ENCODE measurements at places on chromosomes 1 and 21.

DNA sequence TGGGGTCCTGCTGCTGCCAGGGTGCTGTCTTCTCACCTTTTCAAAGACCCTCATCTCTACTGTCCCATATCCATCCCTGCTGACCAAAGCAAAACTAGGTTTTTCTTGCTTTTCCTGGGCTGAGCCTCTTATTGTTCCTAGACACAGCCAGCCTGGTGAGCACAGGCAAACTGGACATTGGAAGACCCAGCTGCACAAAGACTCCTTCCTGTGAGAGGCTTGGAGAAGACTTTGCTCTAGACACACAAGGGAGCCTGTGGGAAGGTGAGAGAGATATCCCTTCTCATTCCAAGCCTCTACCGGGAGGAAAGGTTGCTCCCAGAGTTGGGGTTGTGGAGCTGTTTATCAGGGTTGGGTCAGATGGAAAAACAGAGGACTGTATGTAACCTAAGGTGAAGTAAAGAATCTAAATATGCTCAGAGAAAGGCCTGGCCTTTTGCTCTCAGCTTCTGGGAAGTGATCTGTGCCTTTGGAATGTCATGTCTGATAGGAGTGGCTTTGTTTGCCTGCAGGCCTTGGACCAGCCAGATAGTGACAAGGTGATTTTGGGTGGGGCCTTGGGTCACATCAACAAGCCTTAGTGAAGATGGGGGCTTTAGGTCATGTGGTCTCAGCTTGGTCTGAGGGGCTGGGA, 87.6 kb upstream of the RUNX1 start:
- DNase-seq = no peak

GRCh38 chr1:192903142-192903541, 94.3 kb downstream of the RGS2 start:
- DNase-seq = no peak

DNA sequence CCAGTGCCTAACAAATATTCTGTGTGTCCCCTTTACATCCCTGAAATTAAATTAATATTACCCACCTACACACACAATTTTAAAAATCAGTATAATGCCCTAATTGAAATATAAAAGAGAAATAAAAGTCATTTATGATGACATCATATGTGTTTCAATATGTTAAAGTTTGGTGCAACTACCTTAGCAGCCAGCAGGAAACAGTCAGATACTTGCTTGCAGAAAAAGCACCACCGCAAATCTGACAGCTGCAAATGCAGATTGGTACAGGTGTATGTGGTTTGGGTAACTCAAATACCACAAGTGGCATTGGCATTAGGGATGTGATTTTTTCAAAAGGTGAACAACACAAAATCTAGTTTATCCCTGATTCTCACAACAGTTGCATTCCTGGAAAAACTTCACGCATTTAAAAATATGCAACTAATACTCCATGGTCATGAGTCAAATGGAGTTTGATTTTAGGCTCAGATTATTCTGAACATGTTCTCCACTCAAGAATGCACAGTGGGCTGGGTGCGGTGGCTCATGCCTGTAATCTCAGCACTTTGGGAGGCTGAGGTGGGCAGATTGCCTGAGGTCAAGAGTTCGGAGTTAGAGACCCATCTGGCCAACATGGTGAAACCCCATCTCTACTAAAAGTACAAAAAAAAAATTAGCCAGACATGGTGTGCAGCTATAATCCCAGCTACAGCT, 106.3 kb downstream of the EDEM3 start:
- no peak for DNase-seq

- DNase-seq = no peak
Measured at GRCh38 chr1:40393173-40393572, 19.6 kb downstream of the SMAP2 start.

GRCh38 chr1:38875811-38876210, 2.7 kb upstream of the MYCBP start:
- DNase-seq = no peak

- DNase-seq = no peak
Measured at GRCh38 chr1:91075233-91076135, 53.6 kb upstream of the ZNF644 start.

GRCh38 chr21:27248814-27249213, 281.9 kb upstream of the ADAMTS5 start:
- no peak for DNase-seq

- DNase-seq = no peak
Measured at GRCh38 chr1:207815913-207816291, 64.0 kb downstream of the CD46 start.

- DNase-seq = peak; percentile 65
Measured at GRCh38 chr1:200670242-200671118, 773 bp upstream of the DDX59 start.

DNA sequence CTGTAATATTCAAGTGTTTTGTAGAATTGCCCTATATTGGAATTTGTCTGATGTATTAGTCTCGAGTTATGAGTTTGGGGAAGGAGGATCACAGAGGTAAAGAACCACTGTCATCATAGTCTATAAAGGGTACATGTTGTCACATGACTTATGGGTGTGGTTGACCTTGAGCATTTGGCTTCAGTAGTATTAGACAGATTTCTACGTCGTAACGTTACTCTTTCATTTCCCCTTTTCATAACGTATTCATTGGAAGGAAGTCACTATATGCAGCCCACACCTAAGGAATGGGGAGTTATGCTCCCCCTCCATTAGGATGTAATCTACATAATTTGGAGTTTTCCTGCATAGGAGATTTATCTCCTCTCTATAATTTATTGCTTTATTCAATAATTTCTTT, 110.1 kb upstream of the VAV3 start:
- no peak for DNase-seq

GRCh38 chr1:938088-938683, 14.5 kb downstream of the SAMD11 start:
- peak; percentile 58 for DNase-seq

GRCh38 chr1:159937054-159937750, 8.2 kb downstream of the IGSF9 start:
- DNase-seq = peak; percentile 77

DNA sequence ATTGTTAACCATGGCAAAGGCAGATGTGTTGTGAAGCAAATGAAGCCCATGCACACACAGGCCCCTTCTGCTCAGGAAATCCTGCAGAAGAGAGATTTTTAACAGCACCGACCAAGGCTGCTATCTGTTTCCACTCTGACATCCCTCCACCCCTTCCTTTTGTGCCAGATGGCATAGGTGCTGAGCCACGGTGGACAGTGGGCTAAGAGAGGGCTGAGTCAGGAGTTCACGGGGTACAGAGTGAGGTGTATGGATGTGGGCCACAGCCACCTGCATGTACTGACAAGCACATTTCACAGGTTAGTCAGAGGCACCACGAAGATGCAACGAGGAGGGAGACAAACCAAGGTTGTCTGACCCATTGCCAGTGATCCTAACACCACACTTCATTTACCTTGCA, 9.5 kb downstream of the RSPH1 start:
- peak; percentile 92 for DNase-seq

DNA sequence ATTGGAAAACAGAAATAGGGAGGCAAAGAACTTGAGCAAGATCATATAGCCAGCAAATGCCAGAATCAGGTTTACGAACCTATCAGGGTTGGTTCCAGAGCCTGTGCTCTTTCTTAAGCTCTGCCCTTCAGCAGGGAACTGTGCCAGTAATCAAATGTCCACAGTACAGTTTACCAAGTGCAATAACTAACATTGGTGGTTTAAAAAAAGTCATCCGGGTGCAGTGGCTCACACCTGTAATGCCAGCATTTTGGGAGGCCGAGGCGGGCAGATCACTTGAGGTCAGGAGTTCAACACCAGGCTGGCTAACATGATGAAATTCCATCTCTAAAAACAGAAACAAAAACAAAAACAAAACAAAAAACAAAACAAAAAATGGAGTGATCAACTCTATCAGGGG, 182.7 kb downstream of the LMX1A start:
- DNase-seq = no peak

DNA sequence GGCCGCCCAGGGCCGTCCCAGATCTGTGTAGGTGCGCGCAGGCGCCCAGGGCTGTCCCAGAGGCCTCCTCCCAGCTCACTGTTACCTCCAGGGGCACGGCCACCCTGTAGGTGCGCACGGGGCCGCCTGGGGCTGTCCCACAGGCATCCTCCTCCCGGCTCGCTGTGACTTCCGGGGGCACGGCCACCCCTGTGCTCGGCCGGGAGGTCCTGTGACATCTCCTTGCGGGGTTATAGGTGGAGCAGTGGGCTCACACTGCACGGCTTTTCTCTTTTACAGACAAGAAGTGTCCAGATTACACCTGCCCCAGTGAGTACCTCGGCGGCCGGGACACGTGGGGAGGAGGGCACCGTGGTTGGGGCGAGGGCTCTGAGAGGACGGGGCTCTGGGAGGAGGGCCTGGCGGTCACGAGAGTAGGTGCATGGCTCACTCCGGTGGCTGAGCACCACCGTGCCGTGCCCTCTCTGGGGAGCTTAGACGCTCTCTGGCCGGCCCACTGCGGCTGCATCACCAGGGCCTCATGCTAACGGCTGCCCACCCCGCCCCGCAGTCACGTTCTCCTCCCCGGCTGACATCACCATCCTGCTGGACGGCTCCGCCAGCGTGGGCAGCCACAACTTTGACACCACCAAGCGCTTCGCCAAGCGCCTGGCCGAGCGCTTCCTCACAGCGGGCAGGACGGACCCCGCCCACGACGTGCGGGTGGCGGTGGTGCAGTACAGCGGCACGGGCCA, 21.4 kb downstream of the COL6A1 start:
- no peak for DNase-seq

DNA sequence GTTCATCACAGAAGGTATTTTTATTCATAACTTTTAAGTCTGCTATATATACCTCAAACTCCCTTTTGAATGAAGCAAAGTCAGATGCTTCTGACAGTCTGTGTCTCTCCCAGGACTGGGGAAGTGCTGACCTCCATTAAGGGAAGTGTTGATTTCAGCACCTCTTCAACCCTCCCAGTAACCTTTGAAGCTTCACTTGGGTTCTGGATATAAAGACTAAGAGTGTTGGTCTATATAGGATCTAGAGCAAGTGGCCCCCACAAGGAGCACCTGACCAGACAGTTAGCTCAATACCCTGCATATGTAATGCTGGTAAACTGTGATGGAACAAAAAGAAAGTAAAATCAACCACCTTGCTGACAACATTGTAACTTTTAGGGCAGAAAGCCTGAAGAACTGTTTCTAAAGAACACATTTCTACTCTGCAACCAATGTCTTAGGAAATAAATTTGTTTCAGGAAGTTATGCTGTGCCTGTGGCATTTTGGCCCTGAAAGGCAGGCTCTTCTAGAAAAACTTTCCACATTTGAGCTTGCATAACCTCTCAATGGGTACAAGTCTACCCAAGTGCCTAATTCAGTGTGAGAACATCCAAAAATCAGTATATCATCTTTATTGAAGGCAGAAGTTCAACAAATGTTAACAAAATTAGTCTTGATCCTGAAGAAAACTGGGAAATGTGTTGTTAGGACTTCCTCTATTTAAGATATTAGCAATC, 865 bp upstream of the PTPN22 start:
- no peak for DNase-seq

GRCh38 chr1:27348861-27349783, 7.3 kb downstream of the SYTL1 start:
- peak; percentile 71 for DNase-seq

DNA sequence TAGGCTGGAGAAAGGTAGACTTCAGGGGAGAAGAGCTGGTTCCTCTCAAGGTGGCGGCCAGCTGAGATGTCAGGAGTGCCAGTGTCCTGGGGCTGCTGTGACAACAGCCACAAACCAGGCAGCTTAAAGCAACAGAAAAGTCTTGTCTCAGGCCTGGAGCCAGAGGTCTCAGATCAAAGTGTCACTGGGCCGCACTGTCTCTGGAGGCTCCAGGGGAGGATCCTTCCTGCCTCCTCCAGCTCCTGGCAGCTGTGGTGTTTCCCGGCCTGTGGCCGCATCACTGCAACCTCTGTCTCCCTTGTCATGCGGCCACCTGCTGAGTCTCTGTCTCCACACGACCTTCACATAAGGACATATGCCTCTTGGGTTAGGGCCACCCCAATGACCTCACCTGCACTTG, 24.4 kb upstream of the TSPEAR start:
- no peak for DNase-seq

GRCh38 chr1:205791568-205792180, 16.4 kb upstream of the RAB29 start:
- peak; percentile 37 for DNase-seq

DNA sequence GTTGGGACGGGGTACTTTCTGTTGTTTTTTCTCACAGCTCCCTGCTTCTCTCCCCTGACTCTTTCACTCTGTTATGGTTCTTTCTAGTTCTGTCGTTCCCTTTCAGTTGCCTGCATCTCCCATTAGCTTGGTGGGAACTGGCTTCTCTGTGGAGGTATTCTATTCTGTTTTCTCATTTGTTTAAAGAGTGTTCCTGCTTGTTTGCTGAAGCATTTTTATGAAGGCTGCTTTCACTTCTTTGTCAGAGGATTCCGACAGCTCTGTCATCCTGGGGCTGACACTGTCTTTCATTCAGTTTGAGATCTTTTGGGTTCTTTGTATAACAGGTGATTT, 96.0 kb upstream of the COL6A1 start:
- DNase-seq = no peak

DNA sequence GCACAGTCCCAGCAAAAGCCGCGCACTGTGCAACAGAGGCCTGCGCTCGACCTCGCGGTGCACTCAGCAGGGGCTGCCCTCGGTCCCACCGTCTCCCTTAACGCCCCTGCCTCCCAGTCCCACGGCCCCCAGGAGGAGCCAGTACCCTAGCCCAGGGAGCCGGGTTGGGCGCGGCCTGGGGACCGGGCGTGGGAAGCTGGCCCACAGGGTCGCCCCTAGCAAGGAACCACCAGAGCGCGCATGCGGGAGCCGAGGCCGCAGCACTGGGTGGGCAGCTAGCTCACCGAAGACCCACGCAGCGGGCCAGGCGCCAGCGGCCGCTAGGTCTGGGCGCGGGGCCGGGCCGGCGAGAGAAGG, 21.6 kb upstream of the ZNF678 start:
- DNase-seq = no peak

DNA sequence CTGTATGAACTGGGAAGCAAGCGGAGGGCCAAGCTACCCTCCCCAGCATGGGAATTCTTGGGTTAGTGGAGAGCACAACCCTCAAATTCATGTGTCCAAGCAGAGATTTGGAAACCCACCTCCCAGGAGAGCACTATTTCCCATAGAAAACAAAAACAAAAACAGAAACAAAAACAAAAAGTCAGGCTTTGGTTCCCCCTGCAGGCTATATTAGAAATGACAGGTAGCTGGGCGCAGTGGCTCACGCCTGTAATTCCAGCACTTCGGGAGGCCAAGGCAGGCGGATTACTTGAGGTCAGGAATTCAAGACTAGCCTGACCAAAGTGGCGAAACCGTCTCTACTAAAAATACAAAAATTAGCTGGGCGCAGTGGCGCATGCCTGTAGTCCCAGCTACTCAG, 10.8 kb downstream of the MINDY1 start:
- DNase-seq = peak; percentile 16

GRCh38 chr1:45994423-45994822, 138.0 kb downstream of the PIK3R3 start:
- no peak for DNase-seq

GRCh38 chr1:911875-912739, 11.6 kb upstream of the SAMD11 start:
- no peak for DNase-seq

GRCh38 chr1:204685236-204686006, at the start of gene LRRN2:
LRRN2 (minus strand) TSS chr1:204685738; CDS start chr1:204619992, 65,746 bp downstream.
- peak; percentile 63 for DNase-seq

- DNase-seq = no peak
Measured at GRCh38 chr1:189253601-189254350, 1223.9 kb downstream of the BRINP3 start.

Measured in NCI-H526 (cell line).